Activated CD4-positive, alpha-beta T cell treated with anti-CD3 and anti-CD28 coated beads for 4 hours (primary cell): ENCODE measurements at places on chromosomes 1 and 21.

DNA sequence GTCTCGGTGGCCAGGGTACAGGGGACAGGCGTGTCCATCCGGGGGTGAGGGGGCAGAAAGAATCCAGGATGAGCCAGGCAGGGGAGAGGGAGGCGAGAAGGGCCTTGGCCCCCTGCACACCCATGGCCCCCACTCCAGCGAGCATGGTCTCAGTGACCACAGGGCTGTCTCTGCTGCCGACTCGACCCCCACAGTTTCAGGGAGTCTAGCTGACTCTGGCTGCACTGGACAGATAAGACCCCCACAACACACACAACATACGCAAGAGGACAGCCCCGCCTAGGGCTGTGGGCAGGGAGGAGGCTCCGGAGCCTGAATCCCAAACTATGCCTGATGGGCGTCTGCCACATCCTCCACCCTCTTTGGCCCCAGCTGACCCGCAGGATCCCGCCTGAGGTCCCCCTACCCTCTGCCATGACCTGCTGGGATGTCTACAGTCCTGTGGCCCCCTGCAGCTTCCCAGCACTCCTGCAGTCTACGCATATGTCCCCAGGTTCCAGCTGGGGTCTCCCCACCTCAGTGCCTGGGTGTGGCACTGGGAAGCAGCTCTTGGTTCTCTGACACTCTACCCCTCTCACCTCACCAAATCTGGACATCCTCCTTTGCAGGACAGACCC is 22.0 kb downstream of the WNT9A start:
- no peak for DNase-seq

DNA sequence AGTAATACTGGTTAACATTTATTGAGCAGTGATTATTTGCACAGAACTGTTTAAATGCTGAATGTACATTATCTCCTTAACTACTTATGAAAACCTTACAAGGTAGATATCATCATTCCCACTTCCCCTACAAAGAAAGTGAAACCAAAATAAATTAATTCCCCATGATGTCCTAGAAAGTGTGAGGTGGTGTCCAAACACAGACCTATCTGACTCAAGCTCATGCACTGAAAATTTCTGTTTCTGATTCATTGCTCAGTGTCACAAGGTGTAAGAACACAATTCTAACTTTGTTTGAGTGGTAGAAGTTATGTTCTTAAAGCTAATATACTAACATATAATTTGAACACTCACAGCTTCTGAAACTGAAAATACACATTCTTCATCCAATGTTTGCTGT is 178.7 kb downstream of the MRPL39 start:
- DNase-seq = no peak

- no peak for DNase-seq
Measured at GRCh38 chr21:15005391-15005790, 59.4 kb downstream of the NRIP1 start.

GRCh38 chr21:29078869-29079767 is 5.7 kb upstream of the CCT8 start:
- DNase-seq = peak; percentile 18

DNA sequence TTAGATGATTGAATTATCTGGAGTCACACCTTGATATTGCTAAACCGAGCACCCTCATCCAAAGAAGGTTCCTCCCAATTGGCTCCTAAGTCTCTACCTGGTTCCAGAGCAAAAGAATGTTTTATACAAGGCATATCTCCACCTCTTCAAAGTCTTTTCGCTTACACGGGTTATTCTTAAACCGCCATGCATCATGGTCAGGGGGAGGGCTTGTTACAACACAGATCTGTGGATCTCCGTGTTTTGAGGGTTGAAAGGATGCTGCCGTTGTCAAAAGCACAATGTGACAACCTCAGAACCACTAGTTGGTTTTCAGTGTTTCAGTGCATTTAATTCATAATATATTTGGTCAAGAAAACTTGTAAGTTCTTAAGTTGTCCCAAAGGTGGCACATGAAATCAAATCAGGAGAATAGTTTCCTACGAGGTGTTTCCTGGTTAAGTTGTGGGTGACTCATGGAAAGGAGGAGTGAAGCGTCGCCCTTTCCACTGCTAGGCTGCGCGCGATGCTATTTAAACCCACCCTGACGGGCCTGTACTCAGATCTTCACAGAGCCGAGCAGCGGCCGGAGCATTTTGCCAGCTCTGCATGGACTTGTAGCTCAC is 1531.6 kb upstream of the TPTE start:
- no peak for DNase-seq

- DNase-seq = no peak
Measured at GRCh38 chr21:30211071-30211470, 4.8 kb downstream of the CLDN8 start.

- no peak for DNase-seq
Measured at GRCh38 chr1:205059660-205060059, 16.6 kb downstream of the CNTN2 start.

DNA sequence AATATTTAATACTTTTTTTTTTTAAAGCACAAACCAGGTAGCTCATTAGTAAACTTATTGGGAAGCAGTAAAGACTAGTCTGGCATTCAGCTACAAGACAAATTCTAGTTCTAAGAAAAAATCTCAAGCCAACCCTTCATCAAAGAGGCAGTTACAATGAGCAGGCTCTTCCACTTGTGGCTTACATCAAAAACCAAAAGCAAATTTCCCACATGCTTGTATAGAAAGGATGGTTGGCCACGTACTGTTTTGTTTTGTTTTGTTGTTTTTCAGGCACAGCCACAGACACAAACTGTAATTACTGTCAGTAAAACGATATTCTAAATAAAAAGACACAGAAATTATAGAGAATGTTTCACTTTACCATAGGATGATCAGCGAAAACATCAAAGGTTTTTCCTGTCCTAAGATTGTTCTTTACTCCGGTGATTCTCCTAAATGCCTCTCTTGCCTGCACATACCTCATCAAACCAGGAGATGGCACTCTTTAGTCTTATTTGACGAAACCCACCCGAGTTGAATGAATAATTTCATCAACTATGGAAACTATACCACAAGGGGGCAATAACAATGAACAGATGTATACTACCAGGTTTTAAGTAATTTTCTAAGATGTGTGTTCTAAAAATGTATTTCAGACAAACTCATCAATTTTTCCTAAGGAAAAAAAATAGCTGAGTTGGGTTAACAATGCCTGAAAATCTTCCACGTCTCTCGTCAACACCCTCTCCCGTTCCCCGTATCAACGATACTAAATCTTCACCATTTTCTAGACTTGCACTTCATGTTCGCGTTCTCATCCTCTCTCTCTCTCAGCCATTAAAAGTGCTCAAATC is 26.9 kb downstream of the RPL5 start:
- peak; percentile 63 for DNase-seq

DNA sequence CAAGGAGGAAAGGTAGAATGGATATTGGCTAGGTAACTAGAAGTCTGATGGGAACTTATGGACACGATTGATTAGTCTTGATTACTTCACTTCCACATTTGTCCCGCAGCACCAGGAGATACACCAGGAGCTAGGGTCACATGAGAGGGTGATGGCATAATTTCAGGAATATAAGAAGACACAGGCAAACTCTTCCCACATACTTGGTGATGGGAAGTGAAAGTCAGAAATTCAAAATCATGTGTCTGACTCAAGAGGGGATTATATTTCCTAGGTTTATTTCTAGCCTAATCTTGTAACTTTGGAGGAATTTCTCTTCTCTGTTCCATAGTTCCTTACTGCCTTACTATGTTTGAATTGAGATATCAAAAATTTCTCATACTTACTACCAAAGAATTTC is 185.0 kb downstream of the PBX1 start:
- DNase-seq = no peak

DNA sequence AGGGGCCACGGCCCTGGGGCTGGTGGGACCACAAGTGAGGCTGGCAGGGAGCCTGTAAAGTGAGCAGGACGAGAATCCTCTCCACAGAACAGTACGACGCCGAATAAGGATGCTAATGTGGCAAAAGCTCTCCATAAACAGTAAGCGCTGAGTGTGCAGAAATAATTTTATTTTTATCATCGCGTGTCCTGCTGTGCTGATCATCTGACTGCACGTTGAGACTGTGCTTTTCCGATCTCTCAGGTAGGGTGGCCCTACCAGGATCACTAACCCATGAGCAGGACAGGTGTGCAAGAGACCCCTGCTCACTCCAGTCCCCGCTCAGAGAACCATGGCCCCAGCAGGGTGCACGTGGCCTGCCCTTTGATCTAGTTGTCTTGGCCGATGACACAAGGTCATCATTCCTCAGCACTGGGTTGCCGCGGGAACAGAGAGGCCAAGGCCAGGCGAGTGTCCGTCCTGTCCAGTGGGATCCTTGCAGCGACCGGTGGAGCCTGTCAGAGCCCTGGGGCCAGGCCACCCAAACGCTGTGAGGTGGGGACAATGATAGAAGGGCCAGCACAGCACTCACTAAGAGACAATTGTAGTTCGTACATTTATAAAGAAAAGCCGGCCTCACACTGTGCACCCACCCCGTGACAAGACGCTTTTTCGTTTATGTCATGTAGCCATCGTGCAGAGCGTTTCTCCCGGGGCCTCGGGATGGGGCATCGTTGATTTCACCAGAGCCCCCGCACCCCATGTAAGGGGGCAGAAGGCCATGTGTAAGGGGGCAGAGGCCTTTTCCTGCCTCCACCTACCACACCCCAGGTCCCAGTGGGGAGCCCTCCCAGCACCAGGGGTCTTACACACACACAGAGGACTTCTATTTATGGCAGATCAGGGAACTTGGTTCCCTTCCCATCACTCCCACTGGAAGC is 52.7 kb upstream of the ADARB1 start:
- no peak for DNase-seq

DNA sequence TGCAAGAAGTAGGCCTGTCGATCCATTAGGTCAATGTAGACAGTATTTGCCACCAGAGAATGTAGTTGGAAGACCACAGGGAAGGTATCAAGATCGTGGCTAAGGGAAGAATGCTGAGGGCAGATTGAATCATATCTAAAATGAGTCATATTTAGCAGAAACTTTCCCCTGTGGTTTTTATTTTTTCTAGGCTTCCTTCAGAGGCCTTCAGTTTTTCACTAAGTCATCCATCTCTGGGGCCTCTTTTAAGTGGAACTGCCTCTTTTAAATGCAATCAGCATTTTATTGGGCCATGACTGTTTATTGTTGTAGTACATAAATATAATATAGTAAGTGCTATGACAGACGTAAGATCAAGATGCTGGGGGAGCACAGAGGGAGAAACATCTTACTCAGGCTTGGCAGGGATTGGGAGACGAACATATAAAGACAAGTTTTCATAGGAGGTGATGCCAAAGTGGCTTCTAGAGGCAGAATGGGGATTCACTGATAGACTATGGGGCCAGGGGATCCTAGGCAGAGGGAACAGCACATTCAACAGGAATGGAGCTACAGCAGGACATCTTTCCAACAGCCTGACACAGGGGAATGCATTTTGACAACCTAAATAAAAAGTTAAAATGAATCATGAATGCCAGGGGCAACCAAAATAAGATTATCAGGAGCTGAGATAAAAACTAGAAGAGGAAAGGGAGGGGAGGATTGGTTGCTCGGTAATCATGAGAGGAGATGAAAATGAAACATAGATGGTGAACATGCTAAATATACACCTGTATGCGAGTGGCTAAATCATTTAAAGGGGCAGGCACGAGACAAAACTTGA is 20.1 kb downstream of the UBE2U start:
- no peak for DNase-seq

- DNase-seq = no peak
Measured at GRCh38 chr1:63984930-63985290, 211.1 kb downstream of the ROR1 start.

GRCh38 chr1:153540394-153541361 is at the start of gene S100A5:
TSS of gene S100A5 (minus strand) at chr1:153540934. CDS start at chr1:153540191, 743 bp downstream.
- peak; percentile 65 for DNase-seq

GRCh38 chr1:109610609-109611307 is 8.7 kb downstream of the GNAT2 start:
- no peak for DNase-seq

DNA sequence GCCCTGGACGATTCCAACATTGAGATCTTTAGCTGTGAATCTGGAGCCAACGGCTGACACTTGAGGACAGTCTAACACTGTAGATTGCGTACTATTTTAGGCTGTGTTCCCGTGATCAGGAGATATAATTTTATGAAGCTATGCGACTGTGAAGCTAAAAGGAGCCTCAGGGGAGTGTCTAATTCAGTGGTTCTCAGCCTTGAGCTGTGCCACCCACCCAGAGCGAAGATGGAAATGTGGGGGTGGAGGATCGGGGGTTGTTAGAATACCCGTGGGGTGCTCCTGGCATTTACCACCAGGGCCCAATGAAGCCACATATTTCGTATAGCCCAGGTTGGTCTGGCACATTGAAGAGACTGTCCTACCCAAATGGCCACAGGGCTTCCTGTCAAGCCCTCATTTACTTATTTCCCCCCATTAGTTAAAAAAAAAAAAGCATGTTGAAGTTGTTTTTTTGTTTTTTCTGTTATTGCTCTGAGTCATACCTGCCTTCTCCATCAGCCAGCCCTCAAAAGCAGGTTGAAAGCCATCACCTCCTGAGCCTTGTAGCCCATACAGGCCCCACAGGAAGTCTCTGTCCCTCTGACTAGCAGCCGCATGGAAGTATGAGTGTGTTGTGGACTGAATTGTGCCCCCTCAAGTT is 141.7 kb downstream of the GALNT2 start:
- peak; percentile 9 for DNase-seq

DNA sequence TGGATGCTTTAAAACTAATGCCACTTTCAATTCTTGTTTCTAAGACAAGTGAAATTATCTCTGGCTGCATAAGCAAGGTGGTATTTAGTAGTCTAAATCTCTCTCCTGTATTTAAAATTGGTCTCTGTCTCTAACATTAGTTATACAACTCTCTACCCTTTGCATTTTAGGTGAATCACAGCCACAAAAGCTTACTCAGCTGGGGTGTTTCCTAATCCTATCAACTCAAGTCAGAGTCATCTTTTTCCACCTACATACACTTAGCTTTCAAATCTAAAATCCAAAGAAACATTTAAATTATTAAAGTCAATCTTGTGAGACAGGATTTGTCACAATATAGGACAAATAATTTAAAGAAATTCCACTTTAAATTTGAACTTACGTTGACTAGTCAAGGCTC is 255.1 kb upstream of the CXADR start:
- no peak for DNase-seq

- no peak for DNase-seq
Measured at GRCh38 chr1:38997034-38997900, 6.2 kb downstream of the AKIRIN1 start.

DNA sequence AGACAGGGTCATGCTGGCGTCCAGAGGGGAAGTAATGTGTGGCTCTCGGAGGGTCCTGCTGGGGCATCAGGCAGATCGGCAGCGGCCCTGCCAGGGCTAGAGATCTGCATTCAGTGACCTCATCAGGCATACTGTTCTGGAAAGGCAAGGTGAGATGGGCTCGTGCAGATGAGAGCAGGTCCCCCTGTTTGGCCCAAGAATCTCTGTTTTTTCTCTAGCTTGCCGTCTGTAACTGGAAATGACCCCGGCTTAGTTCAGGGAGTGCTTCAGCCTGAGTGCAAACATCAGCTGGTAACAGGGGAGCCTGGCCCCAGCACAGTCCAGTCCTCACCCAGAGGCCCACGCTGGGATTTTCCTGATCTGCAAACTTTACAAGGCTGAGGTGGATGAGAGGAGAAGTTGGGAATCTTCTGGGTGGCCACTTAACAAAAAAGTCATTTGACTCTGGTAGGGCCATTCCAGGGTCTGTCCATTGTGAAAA is 2.1 kb downstream of the FAM163A start:
- no peak for DNase-seq
